ENCODE measurements at places on chromosomes 6 and 20.

- no peak for DNase-seq
Observed at GRCh38 chr20:47872341-47872740, 87.1 kb upstream of the SULF2 start.

DNA sequence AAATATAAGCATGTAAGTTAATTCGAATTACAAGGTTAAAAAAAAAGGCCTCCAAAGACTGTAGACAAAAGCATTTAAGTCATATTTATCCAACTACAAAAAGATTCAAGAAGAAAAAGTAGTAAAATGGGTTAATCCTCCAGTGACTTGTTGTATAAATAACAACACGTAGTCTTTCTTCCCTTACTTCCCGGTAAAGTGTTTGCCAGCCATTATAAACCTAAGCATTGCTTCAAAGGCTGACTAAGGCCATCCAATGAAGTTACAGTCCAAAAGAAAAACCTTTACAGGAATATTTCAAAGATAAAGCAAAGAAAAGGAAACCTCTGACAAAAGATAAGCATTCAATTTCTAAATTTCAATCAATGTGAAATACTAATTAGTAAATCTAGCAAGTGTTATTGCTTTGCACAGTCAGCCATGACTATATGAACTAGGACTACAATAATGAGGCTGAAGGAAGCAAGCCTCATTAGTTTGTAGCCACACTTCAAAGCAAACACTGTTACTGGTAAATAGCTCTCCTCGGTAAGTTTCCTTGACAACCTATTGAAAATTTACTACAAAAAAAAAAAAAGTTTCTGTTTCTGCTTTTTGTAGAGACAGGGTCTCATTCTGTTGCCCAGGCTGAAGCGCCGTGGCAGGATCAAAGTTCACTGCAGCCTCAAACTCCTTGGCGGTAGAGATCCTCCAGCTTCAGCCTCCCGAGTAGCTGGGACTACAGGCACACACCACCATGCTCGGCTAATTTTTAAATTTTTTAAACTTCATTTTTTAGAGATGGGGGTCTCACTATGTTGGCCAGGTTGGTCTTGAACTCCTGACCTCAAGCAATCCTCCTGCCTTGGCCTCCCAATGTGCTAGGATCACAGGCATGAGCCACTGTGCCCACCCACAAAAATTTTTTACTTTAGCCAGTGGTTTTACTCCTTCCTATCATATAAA, 46.0 kb downstream of the NUDT3 start:
- no peak for DNase-seq

- no peak for DNase-seq
Observed at GRCh38 chr20:58566981-58567380, 51.8 kb upstream of the APCDD1L start.

DNA sequence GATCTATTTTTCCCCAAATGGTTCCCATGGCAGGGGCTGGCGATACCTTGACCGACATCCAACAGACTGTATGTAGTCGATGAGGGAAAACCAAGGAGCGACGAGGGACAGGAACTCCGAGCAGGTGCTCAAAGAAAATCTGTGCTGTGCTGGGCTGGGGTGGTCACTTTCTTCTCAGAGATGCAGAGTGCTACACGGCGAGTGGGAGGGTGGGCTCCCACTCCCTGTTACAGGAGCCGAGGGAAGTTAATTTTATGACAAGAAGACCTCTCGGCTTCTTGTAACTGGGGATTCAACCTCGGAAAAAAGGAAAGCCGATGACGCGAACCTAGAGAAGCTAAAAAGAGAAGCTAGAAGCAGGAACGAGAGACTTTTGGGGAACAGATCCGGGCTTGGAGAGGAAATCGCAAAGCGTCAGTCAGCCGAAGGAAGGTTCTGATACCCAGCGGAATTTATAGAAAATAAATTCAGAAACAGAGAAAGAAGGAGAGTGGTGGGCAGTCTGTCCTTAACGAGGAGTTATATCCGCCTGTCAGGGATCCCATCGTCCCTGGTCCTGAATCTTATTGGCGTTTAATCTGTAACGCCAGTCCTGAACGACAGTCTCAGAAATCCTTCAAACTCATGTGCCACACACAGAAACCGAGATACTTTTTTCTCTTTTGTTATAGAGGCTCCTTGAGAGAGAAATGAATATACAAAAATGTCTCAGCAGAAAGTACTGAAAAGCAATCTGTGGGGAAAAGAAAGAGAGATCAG, 84.6 kb upstream of the ZNF322 start:
- DNase-seq = peak; percentile 13

GRCh38 chr6:45772886-45773495, 242.7 kb downstream of the CLIC5 start:
- no peak for DNase-seq

DNA sequence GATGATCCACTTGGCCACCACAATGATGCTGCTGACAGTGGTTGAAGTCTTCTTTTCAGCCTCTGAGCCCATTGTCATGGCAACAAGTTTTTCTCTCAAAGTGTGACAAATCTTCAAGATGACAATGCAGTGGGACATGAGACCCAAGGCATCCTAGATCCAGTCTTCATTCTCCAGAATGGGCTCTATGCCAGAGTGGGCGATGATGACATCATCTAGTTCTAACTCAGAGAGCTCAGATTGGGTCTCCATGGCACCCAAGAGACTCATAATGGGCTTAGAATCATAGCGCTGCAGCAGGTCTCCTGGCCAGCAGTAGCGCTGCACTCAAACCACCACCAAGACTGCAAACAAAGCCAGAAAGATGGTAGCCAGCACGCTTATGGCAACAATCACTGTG, 973.6 kb downstream of the EYS start:
- DNase-seq = no peak

GRCh38 chr20:40294747-40295146, 394.3 kb downstream of the MAFB start:
- no peak for DNase-seq

- no peak for DNase-seq
Observed at GRCh38 chr20:10063482-10063881, 28.7 kb downstream of the ANKEF1 start.

DNA sequence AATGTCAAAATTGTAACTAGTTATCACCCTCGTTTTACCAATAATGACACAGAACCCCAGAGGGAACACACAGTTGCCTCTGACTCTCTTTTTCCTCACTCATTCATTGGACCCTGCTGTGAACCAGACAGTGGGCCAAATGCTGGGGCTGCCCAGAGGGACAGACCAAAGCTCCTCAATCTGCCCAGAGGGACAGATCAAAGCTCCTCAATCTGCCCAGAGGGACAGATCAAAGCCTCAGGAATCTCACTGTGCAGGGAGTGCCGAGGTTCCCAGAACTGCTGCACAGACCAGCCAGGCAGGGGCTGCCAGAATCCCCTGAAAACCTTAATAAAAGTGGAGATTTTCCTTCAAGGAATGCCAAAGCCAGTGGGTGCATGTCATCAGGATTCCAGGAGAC, 179.1 kb downstream of the SOD2 start:
- no peak for DNase-seq

- no peak for DNase-seq
Observed at GRCh38 chr6:41498968-41499599, 47.1 kb upstream of the FOXP4 start.
